ENCODE measurements at places on chromosomes 11 and 22.

- no peak for DNase-seq
These were observed 103.4 kb downstream of the ATXN10 start for GRCh38 chr22:45775062-45775461.

DNA sequence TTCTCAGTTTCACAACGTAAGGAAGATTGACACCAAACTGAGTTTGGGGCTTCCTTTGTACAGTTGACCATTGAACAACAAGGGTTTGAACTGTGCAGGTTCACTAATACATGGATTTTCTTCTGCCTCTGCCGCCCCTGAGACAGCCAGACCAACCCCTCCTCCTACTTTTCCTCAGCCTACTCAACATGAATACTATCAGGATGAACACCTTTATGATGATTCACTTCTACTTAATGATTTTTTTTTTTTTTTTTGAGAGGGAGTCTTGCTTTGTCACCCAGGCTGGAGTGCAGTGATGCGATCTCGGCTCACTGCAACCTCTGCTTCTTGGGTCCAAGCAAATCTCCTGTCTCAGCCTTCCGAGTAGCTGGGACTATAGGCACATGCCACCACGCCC is 14.6 kb downstream of the RBM4 start:
- no peak for DNase-seq

GRCh38 chr11:44029977-44030911 is 17.5 kb upstream of the ACCSL start:
- DNase-seq: no peak

DNA sequence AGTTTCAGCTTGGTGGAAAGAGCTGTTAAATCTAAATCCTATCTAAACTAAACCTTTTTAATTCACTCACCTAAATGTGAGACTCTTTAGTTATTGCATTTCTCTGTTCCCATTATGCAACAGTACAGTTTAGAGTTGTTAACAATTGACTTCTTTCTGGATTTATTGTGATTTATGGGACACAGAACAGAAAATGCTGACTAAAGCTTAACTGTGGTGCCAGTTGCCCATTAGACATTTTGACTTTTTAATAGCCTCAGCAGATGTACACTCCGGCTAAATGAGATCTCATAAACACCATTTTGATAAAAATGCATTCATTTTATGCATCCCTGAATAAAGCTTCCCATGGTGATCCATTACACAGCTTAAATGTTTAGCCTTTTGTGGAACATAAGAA is 356.6 kb downstream of the CASP12 start:
- no peak for DNase-seq

DNA sequence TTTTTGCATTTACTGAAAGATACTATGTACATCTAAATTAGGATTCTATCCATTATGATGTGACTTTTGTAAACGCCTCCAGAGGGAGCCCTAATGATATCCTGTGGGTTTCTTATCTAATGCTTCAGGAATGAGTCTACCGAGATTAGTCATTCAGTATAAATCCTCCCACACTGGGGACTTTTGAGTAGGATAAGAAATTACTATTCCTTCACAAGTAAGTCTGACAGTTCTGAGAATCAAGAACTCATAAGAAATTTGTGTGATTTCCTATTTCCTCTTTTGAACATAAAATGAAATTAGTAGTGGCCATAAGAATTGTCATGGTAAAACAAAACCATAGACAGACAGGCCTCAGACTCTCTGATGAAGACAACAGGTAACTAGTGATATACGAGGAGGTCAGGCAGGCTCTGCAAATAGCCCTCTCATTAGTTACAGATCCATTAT is 10.0 kb upstream of the OR5M1 start:
- no peak for DNase-seq

DNA sequence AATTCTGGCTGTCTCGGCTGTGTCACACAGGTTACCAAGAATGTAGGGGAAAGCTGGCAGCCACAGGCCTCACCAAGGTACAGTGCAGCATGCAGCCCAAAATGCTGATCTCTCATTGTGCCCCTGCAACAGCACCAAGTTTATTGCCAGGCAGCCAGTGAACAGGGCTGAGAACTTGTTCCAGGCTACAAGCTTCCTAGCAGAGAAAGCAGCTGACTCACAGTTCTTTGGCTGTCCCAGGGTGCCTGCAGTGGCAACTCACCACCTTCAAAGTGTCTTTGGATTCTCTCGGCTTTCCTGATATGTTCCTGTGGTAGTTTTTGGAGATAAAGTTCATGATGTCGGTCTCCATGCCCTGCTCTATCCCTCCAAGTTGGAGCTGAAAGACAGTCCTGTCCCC is 719.1 kb upstream of the ANO3 start:
- no peak for DNase-seq

GRCh38 chr22:23274146-23274526 is 93.8 kb downstream of the BCR start:
- no peak for DNase-seq

DNA sequence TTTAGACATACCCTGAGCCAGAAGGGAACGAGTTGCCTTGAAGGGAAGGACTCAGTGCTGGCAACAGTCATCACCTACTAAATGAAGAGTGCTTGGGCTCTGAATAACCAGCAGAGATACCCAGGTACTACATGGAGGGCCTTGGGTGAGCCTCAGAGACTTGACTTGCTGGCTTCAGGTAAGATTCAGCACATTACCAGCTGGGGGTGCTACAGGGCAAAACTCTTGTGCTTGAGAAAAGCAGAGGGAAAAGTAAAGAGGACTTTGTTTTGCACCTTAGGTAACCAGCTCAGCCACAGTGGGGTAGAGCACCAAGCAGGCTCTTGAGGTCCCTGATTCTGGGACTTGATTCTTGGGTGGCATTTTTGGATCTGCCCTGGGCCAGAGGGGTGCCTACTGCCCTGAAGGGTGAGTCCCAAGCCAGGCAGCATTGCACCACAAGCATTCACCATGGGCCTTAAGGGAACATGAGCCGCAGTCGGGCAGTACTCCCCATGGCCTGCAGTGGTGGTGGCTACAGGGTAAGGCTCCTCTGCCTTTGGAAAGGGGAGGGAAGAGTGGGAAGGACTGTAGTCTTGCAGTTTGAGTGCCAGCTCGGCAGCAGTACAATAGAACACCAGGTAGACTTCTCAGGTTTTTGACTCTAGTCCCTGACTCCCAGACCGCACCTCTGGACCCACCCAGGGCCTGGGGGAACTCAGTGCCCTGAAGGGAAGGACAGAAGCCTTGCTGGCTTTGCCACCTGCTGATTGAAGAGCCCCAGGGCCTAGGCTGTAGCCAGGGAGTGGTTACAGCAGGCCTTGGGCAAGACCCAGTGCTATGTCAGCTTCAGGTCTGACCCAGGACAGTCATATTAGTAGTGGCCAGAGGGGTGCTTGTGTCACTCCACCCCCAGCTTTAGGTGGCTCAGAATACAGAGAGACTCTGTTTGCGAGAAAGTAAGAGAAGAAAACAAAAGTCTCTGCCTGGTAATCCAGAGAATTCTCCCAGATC is 22.7 kb upstream of the PLEKHA7 start:
- no peak for DNase-seq

- DNase-seq: no peak
These were observed 5.3 kb downstream of the DHCR7 start for GRCh38 chr11:71442880-71443279.

DNA sequence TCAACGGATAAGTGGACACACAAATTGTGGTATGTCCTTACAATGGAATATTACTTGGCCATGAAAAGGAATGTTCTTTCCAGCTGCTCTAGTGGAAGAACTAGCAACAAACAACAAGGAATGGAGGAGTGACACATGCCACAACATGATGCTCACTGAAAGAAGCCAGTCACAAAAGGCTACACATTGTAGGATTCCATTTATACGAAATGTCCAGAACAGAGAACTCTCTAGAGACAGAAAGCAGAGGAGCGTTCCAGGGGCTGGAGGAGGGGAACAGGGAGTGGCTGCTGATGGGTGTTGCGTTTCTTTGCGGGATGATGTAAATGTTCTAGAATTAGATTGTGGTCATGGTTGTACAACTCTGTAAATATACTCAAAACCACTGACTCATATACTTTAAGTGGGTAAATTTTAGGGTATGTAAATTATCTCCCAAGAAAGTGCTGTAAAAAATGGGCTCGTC is 32.4 kb upstream of the PDGFB start:
- DNase-seq: no peak

DNA sequence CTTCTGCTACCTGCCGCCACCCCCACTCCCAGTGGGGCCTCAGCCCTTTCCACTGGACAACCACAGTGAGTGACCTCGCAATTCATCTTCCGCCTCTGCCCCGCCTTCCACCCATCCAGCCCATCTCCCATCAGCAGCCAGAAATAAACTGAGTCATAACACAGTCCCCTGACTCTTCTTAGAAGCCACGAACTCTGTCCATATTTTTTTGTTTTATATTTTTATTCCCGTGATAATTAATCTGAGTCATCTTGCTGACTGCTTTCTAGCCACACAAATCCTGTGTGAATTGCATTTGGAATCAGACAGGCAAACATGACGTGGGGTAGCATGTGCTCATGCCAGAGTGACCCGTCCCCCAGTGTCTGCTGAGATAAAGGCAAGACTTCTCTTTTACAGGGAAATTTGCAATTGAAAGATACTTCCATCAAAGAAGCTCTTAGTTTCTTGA is 7.0 kb downstream of the FADD start:
- DNase-seq: no peak

GRCh38 chr11:46315033-46315738 is 32.1 kb upstream of the DGKZ start:
- DNase-seq: peak; percentile 60

DNA sequence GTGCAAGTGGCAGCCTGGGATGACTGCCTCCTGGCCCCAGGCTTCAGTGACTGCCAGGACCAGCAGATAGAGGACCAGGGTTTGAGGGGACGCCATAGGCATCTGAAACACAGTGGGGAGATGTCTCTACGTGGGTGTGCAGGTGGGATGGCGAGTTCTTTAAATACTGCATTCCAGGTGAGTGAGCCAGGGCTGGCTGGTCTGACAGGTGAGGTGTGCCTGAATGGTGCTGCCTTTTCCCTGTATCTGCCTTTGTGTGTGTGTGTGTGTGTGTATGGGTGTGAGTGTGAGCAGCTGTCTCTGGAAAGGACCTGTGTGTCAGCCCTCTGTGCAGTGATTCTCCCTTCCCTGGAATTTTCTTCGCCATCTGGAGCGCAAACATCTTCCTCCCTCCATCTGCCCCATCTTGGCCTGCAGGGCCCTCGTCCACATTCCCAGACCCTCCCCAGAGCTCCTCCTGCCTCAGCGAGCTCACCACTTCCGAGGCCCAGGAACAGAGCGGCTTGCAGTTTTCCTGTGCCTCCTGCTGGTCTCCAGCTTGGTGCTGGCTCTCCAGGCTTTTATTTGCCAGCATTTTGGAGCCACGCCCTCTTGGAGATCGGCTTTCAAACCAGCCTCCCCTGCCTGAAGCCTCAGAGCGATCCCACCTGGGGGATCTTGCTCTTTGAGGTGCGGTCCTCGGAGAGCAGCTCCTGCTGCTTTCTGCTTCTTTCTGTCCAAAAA is at the start of gene GPHA2:
Gene GPHA2, minus strand, starts transcription at position 535 of the 723 bp plus-strand sequence. Its CDS starts 433 bp downstream, at position 102.
- no peak for DNase-seq

DNA sequence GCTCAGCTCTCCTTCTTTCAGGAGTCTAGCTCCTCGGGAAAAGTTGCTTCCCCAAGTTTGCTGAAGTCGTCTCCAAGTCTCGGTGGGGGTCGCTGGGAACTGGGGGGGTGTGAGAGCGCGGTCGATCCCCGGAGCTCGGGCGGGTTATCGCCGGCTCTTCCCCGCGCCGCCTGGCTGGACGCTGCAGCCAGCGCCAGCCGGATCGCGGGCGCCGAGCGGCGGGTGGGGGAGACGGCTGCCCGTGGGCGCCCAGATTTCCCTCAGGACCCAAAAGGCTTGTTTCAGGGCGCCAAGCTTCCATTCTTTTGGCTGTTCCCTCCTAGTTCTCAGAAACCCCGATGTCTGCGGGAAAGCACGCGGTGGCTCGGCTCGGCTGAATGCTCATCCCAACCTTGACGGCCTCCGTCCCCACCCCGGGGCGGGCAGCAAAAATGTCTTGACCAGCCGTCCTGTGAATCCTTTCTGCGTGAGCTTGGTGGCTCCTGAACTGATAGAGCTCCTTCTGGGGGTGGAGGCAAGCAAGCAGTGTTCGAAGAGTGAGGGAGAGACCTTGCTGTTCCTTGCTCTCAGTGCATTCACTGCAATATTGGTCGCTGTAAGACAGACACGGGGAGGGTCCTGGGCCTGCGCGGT is 1.7 kb downstream of the ZBTB16 start:
- no peak for DNase-seq

DNA sequence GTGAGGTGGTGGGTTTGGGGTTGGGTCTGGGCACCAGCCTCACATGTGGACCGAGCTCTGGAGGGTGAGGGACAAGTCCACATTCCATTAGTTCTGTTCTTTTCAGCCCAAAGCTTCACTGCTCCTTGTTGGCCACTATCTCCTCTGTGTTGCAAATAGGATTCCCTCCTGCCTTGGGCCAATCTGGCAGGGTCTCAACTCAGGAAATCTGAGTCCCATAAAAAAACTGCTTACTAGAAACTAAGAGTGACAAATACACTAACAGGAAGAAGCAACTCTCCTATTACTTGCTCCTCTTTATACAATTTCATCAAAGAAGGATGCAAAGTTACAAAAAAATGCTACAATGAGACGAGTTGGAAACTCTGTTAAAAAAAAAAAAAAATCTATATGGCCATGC is 66.2 kb upstream of the CSNK1E start:
- no peak for DNase-seq

GRCh38 chr11:29018631-29019030 is 910.4 kb downstream of the METTL15 start:
- DNase-seq: no peak

DNA sequence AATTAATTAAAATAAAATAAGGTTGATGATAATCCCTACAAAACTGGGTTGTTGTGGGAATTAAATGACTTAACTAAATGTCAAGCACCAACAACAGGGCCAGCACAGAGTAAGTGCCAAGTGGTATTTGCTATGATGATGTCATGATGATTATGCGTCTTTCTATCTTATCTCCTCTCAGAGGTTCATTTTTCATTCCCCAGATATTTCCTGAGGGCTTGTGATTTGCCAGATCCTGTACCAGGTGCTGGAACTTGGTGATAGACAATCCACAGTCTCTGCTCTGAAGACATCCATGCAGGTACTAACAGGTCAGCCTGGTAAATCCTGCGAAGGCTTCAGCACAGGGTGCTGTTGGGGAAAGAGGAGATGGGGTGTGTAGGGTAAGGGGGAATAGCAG is 8.1 kb upstream of the MYH9 start:
- DNase-seq: no peak

GRCh38 chr11:70156291-70157037 is 46.6 kb upstream of the FADD start:
- no peak for DNase-seq

DNA sequence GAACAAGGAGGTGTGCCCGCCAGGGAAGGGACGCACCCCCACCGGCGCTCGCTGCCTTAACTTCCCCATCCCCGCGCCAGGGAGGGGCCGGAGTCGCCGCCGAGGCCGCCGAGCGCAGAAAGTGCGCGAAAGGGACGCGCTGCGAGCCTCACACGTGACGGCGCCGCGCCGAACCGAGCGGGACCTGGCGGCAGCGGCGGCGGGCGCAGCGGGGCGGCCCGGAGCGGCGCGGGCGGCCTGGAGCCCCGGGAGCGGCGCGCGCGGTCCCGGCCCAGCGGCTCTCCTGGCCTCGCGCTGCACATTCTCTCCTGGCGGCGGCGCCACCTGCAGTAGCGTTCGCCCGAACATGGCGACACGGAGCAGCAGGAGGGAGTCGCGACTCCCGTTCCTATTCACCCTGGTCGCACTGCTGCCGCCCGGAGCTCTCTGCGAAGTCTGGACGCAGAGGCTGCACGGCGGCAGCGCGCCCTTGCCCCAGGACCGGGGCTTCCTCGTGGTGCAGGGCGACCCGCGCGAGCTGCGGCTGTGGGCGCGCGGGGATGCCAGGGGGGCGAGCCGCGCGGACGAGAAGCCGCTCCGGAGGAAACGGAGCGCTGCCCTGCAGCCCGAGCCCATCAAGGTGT is at the start of gene SORL1:
Gene SORL1, plus strand, starts transcription at position 329 of the 623 bp plus-strand sequence. Its CDS starts 18 bp downstream, at position 347.
- peak; percentile 64 for DNase-seq
